Activated CD4-positive, alpha-beta T cell treated with anti-CD3 and anti-CD28 coated beads for 4 hours (primary cell): ENCODE measurements at places on chromosomes 2 and 18.

DNA sequence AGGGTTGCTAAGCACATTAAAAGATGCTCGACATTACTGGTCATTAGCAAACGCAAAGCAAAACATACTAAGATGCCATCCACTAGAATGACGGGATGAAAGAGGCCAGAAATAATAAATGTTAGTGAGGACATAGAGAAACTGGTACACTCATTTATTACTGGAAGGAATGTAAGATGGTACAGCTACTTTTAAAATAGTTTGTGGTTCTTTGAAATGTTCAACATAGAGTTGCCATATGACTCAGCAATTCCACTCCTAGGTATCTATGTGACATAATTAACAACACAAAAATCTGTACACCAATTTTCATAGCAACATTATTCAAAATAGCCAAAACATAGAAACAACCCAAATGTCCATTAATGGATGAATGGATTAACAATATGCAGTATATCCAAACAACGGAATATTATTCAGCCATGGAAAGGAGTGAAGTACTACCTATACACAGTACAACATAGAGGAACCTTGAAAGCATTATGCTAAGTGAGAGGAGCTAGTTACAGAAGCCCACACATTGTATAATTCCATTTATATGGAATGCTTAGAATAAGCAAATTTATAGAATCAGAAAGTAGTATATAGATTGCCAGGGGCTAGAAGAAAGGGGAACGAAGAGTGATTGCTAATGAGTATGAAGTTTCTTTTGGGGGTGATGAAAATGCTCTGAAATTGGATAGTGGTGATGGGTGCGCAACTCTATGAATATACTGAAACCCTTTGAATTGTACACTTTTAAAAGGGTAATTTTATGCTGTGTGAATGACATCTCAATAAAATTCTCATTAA lies 61.9 kb upstream of the IL1R1 start:
- DNase-seq, result no peak

- DNase-seq, result no peak
Observed at GRCh38 chr2:45011621-45012602, 2.7 kb upstream of the SIX2 start.

DNA sequence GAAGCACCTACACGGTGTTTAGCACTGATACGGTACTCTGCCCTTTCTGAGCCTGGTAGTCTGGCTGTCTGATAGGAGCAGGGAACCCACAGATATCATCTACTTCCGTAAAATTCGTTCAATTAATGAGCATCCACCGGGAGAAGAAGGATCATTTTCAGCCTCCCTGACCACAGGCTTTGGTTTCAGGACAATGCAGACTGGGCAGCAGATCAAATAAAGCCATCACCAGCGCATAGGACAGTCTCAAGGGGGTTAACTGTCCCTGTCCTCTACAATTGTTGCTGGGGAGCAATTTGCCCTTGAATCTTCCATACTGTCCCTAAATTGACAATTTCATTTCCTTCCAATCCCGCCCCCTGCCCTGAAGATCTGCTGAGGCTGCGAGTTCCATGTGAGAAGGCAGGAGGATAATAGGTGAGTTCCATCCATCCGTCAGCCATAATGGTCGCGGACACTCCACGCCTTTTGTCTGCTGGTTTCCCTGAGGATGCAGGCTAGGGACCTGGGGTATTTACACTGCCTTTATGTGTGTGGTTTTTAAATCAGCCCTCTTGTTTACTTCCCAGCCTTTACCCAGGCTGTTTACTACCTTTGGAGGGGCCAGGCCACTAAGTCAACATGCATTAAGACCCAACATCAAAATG lies 110.0 kb downstream of the MYCN start:
- no peak for DNase-seq

DNA sequence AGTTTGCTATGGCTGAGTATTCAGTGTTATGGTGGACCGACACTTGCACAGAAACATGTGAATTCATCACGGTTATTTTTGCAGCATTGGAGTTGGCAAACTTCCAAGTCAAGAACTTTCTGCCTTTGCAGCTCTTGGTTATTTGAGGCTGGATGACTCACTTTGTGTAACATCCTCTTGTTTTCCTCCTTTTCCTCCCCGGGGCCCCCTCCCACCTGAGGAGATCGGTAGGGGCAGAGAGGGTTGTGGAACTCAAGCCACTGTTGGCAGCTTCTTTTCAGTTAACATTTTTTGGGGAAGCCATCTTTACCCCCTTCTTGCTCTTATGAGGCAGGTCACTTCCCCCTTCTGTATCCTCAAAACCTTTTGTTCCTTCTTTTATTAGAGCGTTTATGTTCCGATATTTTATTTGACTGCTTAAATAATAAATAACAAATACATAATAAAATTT lies 48.6 kb downstream of the DDX1 start:
- no peak for DNase-seq

DNA sequence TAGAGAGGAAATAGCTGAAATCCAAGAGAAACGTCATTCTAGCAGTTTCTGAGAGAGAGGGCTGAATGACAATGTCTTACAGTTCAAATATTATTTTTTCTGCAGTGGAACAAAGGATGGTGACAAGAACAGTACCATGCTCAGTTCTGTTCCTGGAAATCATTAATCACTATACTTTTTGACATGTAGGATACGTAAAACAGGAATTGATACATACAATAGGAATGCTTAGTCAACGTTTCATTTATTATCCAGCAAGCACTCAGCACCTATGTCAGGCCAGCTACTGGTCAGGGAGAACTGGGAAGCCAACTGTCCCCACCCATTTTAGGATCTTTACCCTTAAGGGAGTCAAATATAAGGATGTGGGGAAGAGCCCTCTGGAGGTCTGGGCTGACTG lies 114.7 kb downstream of the DHRS9 start:
- DNase-seq, result no peak

DNA sequence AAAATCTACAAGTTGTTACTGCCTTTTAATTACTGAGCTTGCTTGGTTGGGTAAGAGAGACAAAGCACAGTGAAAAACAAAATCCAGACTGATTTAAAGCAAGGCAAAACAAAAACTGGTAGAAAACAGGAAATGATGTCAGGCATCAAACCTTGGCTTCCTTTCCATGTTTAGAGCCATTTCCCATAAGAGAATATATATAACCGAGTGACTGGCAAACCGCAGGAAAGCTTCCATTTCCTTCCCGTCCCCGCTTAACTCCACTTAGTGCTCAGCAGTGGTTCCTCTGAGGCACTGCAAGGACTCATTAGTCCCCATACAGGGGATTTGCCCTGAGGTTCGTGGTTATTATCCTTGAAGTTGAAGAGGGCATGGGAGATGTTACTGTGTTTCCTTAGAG lies 446.3 kb downstream of the LPIN1 start:
- DNase-seq, result no peak

DNA sequence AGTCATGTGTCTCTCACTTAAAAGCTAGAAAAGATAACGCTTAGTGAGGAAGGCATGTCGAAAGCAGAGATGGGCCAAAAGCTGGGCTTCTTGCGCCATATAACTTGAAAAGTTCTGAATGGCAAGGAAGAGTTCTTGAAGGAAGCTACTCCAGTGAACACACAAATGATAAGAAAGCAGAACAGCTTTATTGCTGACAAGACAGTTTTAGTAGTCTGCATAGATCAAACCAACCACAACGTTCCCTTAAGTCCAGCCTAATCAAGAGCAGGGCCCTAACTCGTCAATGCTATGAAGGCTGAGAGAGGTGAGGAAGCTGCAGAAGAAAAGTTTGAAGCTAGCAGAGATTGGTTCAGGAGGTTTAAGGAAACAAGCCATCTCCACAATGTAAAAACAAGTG lies 55.7 kb downstream of the GALNT1 start:
- DNase-seq, result no peak

DNA sequence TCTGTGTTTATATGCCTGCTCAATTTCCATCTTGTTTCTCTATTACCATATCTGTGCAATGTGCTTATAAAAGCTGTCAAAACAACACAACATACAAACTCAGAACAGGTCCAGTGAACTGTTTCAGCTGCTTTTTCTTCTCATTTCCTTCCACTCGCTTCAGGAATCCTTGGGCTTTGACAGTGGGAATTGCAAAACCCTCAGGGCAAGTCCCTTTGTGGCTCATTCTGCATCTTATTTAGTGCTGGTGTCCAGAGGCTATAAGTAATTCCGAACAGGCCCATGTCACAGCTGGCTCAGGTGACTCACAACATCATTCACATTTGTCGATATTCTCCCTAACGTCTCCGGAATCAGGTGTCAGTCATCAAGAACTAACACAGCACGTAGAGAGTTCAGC lies 309.9 kb upstream of the ZNF521 start:
- no peak for DNase-seq

DNA sequence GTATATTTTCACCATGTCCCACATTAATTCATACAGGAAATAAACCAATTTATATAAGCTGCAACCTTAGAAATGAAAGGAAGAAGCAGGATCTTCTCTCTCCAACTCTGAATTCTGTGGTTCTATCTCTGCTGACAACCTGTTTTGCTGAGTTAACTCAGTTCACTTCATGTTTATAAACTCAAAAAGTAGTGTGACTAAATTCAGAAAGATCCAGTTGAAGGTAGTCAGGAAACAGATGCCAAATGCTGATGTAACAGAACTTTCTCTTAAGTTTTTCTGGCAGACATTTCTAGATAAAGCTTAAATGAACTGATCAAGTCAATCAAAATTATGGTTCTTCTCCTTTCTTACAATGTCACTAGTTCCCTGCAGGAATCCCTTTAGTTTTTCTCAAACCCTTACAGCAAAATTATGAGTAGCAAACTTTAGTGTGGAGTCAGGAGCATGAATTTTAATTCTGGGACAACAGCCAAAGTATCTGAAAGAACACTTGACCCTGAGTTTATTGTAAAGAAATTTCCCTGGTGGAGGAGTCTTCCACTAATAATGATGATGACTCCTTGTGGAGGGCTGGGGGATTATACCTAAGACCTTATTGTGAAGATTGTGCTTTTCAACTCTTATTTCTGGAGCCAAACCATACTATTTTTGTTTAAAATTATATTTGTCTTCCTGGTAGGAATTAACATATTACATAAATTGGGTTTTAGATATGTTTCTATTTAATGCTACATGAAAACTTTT lies 216.9 kb downstream of the MYO3B start:
- no peak for DNase-seq

DNA sequence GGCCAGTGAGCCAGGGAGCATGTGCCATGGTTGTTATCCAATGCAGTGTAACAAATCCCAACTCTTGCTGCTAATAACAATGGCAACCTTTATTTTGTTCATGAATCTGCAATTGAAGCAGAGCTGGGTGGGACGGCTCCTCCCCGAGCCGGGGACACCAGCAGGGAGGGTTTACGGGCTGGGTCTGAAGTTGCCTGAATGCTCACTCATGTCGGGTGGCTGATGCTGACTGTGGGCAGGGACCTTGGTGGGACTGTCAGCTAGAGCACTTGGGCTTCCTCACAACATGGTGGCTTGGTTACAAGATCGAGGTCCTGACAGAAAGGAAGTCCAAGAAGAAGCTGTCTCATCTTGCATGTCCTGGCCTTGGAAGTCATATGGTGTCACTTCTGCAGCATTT lies 264.5 kb downstream of the NDUFA10 start:
- no peak for DNase-seq

GRCh38 chr2:88549616-88550292 lies 77.5 kb downstream of the EIF2AK3 start:
- DNase-seq, result no peak

- no peak for DNase-seq
Observed at GRCh38 chr2:234025466-234025865, 25.0 kb upstream of the SPP2 start.

- no peak for DNase-seq
Observed at GRCh38 chr2:11377928-11378545, 33.6 kb upstream of the ROCK2 start.

DNA sequence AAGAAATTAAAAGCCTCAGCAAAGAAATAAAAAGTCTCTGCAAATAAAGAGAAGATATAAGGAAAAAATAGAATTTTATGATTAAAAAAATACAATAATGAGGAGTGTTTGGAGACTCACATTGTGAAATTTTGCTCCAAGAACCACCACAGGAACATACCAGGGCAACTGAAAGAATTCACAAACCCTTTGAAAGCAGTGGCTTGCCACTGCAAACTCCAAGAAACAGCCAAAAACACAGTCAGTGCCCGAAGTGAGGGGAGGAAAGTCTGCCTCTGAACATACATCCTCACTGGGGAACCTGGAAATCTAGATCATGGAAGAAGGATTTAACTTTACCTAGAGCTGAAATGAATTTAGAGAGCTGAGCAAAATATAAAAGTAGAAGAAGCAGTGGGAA lies 33.1 kb downstream of the EVA1A start:
- DNase-seq, result no peak

DNA sequence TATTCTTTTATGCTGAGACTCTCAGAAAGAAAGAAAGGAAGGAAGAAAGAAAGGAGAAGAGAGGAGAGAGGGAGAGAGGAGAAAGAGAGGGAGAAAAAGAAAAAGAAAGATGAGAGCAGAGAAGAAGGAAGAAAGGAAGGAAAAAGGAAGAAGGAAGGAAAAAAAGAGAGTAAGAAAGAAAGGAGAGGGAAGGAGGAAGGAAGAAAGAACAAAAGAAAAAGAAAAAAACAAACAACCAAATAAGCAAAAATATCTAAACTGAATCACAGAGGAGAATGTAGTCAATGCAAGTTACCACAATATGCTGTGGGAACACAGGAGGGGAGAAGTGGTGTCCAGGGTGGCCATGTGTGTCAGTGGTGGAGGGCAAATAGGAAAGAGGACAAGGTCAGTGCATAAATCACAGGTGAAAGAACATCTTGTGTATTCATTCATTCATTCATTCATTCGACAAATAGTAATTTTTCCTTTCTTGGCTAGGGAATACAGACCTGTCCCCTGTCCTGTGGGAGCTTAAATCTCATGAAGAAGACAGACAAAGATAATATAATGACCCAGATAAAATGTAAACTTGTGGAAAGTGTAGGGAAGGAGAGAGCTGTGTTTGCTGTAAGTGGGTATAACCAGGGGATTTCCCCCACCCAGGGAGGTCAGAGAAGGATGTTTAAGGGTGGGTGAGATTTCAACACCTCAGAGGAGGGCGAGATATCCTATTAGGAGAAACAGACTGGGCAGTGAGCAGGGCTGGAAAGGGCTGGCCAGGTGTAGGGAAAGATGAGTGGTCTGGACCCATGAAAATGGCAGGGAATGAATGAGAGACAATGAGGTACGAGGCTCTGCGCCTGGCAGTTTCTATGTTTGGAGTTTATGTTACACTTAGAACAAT lies 50.7 kb downstream of the IL1R2 start:
- no peak for DNase-seq

- DNase-seq, result no peak
Observed at GRCh38 chr18:5726011-5726410, 169.3 kb downstream of the TMEM200C start.

DNA sequence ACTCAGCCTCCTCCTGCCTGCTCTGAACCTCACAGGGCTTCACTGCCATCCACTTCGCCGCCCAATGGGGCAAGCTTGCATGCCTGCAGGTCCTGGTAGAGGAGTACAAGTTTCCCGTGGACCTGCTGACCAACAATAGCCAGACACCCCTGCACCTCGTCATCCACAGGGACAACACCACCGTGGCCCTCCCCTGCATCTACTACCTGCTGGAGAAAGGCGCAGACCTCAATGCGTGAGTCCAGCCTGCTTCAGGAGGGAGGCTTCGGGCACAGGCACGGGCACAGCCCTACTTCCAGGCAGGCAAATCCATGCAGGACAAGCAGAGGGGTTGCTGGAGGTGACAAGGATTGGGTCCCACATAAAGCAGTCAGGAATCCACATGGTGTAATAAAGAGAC lies 1.2 kb downstream of the ANKRD53 start:
- no peak for DNase-seq

GRCh38 chr2:128437204-128437565 lies 118.5 kb upstream of the HS6ST1 start:
- DNase-seq, result no peak
